ENCODE measurements at places on chromosomes 7 and 10. TPM values are rescaled to one million over a fixed set of nuclear protein-coding genes. Genes with fewer than 3 reads are reported as not detected.

Gene PILRA
- total RNA-seq: 8.0 TPM

Gene CDH23
- total RNA-seq: 5.1 TPM

Gene GSTO1
- total RNA-seq: 95.0 TPM

Gene ACSM6
- not detected for total RNA-seq

GRCh38 chr7:105452085-105452484, 63.4 kb upstream of the SRPK2 start:
- DNase-seq: no peak

DNA sequence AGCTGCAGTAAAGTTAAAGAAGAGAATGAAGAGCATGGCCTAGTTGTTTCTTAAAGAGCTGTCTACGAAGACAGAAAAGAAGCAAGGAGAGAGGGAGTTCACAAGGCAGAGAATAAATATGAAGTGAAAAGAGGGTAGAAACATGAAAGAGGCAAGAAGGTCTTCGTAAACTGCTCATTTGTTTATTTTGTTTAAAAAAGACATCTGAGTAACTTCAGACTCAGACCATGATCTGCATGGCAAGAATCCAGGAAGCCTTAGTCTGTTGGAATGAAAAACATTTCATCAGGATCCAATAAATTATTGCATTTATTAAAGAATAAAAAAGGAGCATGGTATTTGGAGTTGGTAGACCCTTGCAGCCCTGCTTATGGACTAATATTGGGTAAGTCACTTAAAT, 151.1 kb downstream of the SEM1 start:
- no peak for DNase-seq

DNA sequence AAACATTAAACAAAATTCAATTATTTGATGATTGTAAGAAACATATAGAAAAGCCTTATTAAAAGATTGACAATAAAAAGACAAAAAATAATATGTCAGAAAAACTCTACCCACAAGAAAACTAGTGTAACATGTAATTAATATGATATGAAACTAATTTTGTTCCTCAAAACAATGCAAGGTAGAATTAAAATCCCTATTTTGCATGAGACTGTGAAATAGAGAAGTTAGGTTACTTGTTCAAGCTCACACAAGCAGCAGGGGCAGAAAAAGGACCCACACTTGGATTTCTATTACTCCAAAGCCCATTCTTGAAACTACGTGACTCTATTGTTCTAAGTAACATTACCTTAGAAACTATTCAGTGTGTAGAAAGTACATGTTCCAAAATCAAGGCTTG, 96.4 kb downstream of the KCNMA1 start:
- no peak for DNase-seq

DNA sequence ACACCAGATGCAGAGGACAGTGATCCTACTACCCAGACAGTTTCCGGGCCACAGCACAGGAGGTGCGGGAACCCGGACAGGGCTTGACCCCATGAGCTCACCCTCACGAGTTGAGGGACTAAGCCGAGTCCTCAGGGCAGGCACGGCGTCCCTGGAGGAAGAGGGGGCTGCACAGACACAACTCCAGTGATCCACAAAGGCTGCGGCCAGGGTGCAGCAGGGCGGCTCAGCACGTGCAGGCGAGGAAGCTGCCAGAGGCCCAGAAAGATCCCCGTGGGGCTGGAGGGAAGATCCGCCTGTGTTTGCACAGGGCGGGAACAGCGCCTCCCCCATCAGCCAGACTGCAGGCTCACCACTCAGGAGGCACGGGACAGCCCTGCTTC, 45.9 kb upstream of the TMEM72 start:
- DNase-seq: no peak
